ENCODE measurements at places on chromosomes 16 and 17. TPM values are rescaled to one million over a fixed set of nuclear protein-coding genes. Genes with fewer than 3 reads are reported as not detected.

GRCh38 chr17:30188211-30188939, 47.1 kb downstream of the SLC6A4 start:
- DNase-seq = no peak

AANAT gene
- not detected for total RNA-seq

DNA sequence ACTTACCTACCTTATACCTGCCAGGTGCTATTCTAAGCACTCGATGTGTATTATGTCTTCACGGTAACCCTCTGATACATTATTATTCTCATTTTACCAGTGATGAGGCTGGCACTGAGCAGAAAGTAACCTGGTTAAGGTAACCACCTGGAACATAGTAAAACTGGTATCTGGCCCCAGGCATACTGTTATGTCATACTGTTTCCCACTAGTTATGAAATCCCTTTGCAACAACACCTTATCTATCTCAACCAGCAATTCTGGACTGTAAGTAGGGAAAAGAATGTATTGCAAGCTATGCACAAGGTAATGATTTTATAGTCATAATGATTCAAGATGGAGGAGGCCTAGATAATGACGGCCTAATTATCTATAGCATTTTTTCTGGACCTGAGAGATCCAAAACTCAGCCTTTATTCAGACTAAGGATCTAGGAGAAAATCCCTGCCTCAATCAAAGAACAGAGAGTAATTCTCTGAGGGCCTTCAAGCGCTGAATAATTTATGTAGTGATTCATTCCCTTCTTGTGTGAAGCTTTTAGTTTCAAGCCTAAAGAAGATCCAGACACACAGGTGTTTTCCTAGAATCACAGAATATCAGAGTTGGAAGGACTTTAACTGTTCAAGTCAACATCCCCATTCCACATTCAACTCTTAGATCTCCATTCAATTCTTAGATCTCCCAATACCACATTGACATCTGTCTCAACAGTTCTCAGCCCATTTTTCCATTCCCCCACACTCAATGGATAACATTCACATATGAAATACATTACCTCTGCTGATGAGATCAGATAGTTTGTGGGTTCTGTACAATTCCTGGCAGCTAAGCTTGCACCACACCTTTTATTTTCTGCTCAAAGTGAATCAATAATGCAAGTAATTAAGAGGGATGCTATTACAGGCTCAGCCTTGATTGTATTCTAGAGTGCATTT, 14.9 kb upstream of the MMD start:
- no peak for DNase-seq

MYH13 gene
- total RNA-seq = not detected

KRTAP16-1 gene
- not detected for total RNA-seq

DNA sequence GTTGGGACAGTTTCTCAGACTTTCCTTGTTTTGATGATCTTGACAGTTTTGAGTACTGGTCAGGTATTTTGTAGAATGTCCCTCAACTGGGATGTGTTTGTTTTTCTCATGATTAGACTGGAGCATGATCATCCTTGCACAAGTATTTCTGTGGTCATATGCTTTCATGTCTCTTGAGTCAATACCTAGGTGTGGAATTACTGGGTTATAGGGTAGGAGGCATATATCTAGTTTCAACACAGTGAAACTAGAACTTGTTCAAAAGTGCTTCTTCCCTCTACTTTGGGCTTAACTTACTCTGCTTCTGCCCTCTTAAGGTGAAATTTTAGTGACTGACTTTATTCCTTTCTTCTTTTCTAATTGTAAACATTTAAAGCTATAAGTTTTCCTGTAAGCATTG, 30.1 kb downstream of the IKZF3 start:
- DNase-seq = no peak

ZSCAN10 gene
- not detected for total RNA-seq

KRTAP2-2 gene
- not detected for total RNA-seq

GRCh38 chr17:50375858-50376538, 3.0 kb downstream of the EME1 start:
- no peak for DNase-seq

DNA sequence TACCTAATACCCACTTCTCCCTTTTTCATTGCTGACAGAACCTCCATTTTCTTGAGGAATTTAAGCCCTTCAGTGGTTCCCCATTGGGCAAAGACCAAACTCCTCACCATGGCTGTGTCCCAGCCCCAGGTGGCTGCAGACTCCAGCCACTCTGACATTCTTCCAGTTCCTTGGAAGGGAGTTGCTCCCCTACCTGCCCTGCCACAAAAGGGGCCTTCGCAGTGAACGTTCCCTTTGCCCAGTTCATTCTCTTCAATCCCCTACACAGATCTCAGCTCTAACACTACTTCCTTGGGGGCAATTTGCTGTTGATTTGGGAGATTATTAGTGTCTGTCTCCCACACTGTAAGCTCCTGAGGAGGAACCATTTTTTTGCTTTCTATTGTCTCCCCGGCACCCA, 3.2 kb upstream of the AKTIP start:
- no peak for DNase-seq

ALOX15B gene
- total RNA-seq = not detected

DNA sequence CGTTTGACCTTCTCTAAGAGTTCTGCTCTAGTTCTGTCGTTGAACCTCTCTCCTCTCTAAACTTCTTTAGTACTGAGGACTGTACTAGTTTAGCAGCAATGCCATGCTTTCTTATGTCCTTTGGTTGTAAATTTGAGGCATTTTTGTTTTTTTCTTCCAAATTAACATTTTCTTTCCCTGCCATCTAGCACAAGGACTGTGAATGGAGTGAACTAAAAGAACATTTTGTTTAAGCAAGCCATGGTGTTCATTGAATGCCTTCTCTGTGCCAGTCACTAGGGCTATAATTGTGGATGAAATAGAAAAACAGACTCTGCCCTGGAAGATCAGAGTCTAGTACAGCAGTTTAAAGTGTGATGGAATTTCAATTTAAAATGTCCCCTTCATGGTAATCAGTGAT, 137.9 kb downstream of the FTO start:
- no peak for DNase-seq

TMEM114 gene
- not detected for total RNA-seq

Measured in fibroblast of the aortic adventitia (primary cell).